Esophagus muscularis mucosa (tissue), 4 donors: ENCODE measurements at places on chromosomes 12 and 14. TPM values are rescaled to one million over a fixed set of nuclear protein-coding genes. Genes with fewer than 3 reads are reported as not detected.
A peak's percentile ranks its signal among the peaks of the same experiment; 100 is the strongest.

DNA sequence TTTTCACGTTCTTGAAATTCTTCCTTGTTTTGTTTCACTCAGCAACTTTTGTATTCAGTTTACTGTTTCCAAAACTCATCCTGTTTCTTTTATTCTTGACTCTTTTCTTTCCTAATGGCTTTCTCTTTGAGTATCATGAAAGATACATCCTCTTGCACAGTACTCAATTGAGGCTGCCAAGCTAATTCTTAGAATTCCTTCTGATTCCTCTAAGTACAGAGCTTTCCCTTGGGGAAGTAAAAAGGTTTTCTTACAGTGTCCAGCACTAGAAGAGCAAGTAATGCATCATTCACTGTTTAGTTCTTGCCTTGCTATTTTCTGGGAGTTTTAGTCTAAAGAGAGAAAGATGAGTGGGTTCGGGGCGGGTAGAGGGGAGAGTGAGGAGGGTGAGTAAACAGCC lies 154.1 kb downstream of the NEDD1 start:
- no peaks in the 10 kb centered on the region for H3K27me3 ChIP-seq
- H3K4me3 ChIP-seq, result no peak overlapping the region
- no peaks in the 10 kb centered on the region for H3K4me1 ChIP-seq
- DNase-seq, result no peak
- H3K36me3 ChIP-seq, result no peaks in the 10 kb centered on the region

PIWIL1 gene
- under 0.01 TPM for total RNA-seq

DNA sequence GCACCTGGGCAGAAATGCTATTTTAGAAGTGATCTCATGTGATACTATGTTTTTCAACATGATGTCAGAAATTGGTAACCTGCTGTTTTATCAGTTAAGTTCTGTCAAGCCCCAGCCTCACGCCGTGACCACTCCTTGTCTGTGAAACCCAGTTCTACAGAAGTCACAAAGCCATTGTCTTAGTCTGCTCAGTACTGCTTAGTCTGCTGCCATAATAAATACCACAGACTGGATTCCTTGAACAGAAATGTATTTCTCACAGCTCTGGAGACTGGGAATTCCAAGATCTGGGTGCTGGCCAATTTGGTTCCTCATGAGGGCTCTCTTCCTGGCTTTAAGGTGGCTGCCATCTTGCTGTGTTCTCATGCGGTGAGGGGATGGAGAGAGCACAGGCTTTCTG lies 176.9 kb downstream of the PRKCH start:
- peaks cover 16% of the 10 kb centered on the region for H3K4me1 ChIP-seq
- H3K4me3 ChIP-seq, result no peak overlapping the region
- H3K27ac ChIP-seq, result no peak overlapping the region
- DNase-seq, result no peak
- no peaks in the 10 kb centered on the region for H3K27me3 ChIP-seq
- no peaks in the 10 kb centered on the region for H3K36me3 ChIP-seq

DNA sequence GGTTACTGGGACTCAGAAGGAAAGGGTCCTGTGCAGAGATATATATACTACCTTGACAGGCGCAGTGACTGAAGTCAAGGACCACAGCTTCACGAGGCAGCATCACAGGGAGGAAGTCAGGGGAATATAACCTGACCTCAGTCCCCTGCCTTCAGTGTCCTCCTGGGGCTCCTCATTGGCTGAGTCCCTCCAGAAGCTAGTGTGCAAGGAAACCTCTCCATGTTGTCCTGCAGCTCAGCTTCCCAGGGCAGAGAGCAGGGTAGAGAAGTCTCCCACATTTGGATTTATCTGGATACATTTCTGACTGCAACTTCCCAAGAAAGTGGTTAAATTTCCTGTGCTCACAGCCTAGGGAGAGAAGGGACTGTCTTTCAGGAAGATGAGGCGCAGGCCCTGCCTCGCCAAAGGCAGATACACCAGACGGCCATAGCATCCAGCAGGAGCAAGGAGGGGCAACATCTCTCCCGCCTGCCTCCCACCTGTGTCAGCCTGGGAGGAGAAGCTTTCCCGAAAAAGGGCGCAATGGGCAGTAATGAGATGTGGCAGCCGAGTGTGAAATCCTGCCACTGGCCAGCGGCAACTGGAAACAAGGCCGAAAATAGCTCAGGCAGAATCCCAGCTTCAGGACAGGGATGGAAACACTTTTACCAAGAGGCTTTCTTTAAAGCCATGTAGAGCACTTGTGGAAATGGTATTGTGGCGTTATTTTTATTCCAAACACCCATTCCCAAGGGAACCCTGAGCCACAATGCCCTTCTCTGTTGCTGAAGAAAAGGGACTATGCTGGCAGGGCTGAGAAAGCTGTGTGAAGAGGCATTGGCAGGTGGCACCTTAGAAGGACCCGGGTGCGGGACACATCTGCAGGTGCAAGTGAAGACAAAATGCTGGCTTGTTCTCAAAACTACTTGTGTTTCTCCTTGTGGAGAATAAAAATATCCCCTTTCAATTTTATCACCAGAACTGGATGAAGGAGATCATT lies 54.9 kb upstream of the HIF1A start:
- no peaks in the 10 kb centered on the region for H3K36me3 ChIP-seq
- peaks cover 17% of the 10 kb centered on the region for H3K4me1 ChIP-seq
- H3K27ac ChIP-seq, result peak overlapping the region; percentile 63
- DNase-seq, result no peak

CHGA gene
- total RNA-seq, result 2.5 TPM

KRT8 gene
- 270 TPM for total RNA-seq

DNA sequence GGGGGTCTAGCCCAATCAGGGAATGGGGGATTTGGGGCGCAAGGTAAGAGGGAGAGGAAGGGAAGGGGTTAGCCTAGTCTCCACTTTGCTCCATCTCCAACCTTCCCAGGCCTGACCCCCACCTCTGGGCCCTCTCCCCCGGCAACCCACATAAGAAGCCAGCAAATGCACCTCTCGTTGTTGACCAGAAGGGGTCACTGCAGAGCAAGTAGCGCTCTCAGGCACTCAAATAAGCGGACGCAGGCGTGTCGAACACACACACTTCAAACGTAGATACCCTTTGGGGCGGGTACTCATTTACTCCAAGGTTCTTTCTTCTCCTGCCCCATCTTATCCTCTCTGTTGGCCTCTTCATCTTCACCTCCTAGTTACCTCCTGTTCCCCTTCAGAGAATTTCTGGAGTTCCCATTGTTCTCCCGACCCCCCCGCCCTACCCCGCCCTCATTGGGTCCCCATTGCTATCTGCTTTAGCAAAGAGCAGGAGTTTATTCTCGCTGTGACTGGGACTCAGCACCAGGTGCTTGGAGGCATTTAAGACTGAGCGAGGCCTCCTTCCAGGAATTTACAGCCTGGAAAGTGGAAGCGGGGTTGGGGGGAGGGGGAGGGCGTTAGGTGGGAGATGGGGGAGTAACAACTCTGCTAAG lies 1.5 kb upstream of the SRRM4 start:
- H3K4me1 ChIP-seq, result peaks cover 21% of the 10 kb centered on the region
- H3K36me3 ChIP-seq, result no peaks in the 10 kb centered on the region
- DNase-seq, result no peak
- peaks cover 75% of the 10 kb centered on the region for H3K27me3 ChIP-seq

DNA sequence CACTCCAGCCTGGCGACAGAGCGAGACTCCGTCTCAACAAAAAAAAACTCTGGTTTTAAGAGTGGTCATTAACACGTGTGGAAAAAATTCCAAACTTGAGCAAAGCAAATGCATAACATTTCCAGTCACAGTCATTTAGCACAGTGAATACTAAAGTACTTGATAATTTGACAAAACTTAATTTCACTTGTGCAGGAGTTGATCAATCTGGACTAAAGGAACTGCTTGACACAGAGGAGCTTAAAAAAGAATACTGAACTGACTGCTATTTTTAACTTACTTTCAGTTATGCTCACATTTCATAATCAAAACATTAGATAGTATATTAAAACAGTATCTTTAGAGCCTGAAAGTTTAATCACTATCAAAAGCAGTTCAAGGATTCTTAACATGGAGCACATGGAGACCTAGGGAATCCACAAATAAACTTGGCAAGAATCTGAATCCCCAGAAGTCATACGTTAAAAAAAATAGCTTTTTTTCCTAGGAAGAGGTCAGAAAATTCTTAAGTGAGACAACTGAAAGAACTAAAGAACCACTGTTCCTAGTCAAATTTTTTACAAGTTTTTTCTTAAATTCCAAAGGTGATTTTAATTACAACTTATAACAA lies 7.4 kb downstream of the UBE2N start:
- H3K36me3 ChIP-seq, result no peaks in the 10 kb centered on the region
- peaks cover 50% of the 10 kb centered on the region for H3K4me1 ChIP-seq
- H3K27ac ChIP-seq, result peak overlapping the region; percentile 68
- H3K4me3 ChIP-seq, result peak overlapping the region; percentile 27
- no peak for DNase-seq

DNA sequence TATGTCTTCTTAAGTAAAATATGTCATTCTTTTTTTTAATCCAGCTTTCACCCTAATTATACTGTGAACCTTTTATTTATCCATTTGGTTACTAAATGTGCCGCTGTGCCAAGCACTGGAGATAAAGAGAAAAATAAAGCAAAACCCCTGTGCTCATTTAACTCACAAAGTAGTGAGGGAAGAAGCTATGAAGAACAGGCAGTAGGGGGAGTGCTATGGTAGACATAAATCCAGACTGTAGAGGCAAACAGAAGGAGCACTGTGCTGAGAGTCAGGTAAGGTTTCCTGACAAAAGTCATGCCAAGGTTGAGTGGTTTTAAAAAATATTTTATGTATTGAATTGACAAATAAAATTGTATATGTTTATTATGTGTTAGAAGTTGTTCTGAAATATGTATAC lies 188.5 kb upstream of the SYT10 start:
- H3K36me3 ChIP-seq, result no peaks in the 10 kb centered on the region
- no peaks in the 10 kb centered on the region for H3K27me3 ChIP-seq
- DNase-seq, result no peak
- no peak overlapping the region for H3K4me3 ChIP-seq

PSEN1 gene
- total RNA-seq, result 39.0 TPM

CABP1 gene
- 1.8 TPM for total RNA-seq

DNA sequence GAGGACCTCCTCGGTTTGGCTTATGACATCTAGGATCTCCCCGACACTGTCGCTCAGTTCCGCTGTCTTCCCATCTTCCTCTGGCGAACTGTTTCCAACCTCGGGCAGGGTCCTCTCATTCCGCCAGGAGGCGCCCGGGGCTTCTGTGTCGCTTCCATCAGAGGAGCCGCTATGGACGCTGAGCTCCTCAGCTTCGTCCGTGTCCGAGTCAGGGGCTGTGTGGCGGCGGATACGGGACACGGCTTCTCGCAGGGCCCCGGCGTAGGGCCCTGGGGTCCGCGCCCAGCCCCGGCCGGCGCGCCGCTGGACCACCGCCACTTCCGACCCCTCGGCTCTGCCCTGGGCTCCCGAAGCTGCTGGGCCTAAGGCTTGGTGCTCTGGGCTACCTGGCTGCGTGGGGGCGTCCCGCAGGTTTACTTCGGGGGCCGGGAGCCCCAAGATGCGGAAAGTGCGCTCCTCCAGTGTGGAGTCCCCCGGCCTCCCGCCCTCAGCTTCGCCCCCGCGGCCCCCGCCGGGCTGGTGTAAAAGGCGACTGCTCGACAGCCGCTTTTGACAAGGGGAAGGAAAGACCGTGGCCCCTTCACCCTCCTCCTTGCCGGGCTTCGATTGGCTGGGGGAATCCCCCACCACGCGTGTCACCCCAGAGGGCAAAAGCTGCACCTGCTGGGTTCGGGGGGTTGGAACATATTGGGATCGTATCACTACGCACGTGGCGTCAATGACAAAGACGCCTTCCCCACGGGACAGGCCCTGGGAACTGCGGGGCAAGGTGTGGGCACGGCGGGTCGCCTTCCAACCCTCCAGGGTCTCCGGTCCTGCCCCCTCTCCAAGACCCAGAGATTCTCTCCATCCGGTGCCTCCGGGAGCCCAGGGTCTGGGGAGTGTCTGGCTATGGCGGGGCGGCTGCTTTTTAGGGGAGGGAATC lies 2.1 kb downstream of the DDN start:
- H3K27me3 ChIP-seq, result peaks cover 65% of the 10 kb centered on the region
- peak; percentile 93 for DNase-seq
- peaks cover 2% of the 10 kb centered on the region for H3K36me3 ChIP-seq
- H3K4me1 ChIP-seq, result peaks cover 57% of the 10 kb centered on the region
- no peak overlapping the region for H3K27ac ChIP-seq

DNA sequence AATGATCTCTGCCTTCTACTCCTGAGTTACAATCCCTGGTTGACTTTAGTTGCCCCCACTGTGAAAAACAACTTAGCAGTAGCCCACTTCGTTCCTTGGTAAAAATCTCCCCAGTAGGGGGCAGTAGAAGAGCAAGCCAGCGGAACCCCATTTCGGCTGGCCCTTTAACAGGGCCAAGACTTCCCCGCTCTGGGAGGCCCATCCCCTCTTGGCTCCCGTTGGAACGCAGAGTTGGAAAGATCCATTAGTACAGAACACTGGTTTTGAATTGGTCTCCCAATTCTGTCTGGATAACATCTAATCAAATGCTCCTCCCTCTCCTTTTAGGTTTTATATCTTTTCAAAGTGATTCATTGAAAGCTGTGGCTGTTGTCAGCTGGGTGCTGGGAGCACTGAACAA lies 1133.3 kb downstream of the BCL11B start:
- no peaks in the 10 kb centered on the region for H3K36me3 ChIP-seq
- no peak overlapping the region for H3K27ac ChIP-seq
- H3K4me3 ChIP-seq, result no peak overlapping the region
- DNase-seq, result peak; percentile 24

- H3K27me3 ChIP-seq, result no peaks in the 10 kb centered on the region
- H3K27ac ChIP-seq, result no peak overlapping the region
- DNase-seq, result no peak
- H3K36me3 ChIP-seq, result no peaks in the 10 kb centered on the region
- H3K4me3 ChIP-seq, result no peak overlapping the region
Measured at GRCh38 chr12:28891126-28891525, 258.0 kb upstream of the FAR2 start.

CLEC2A gene
- not detected for total RNA-seq

GRCh38 chr12:46717868-46718267 lies 107.9 kb downstream of the SLC38A4 start:
- no peaks in the 10 kb centered on the region for H3K4me1 ChIP-seq
- DNase-seq, result no peak
- no peak overlapping the region for H3K4me3 ChIP-seq
- no peaks in the 10 kb centered on the region for H3K27me3 ChIP-seq
- H3K27ac ChIP-seq, result no peak overlapping the region

DNA sequence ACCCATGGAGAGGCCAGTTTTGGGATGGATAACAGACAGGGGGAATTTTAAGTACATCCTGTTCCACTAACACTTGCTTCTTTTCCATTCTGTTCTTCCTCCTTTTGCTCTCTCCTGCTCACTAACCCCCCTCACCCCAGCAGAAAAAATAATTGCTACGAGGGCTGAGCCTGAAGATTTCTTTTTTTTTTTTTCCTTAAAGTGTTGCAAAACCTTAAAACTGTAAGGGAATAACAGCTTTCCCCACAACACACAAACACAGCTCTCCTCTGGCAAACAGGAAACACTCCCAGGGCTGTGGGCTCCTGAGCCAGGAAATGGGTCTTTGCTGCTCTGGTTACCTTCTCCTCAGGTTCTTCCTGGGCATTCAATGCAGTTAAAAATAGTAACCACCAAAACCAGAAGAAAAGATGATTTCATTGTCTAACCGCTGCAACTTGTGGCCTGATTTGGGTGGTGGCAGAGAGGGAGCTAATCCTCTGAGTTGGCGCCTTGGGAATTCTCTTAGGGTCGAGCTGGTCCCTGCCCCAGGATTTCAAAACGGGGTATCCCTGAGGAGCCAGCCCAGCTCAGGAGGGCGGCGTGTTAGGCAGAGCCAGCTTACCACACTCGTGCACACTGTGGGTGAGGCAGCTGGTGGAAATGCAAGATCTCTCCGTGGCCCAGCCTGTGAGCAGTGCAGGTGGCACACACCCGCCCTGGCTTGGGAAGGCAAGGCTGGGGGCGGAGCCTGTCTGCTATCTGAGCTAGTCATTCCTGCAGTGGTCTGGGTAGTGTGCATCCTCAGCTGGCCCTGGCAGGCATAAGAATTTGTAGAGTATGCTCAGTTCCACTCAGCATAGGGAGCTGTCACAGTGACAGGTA lies 17.1 kb upstream of the EMP1 start:
- H3K4me3 ChIP-seq, result peak overlapping the region; percentile 21
- H3K27ac ChIP-seq, result peak overlapping the region; percentile 70
- DNase-seq, result peak; percentile 91
- peaks cover 14% of the 10 kb centered on the region for H3K4me1 ChIP-seq

AKT1 gene
- 162 TPM for total RNA-seq

CCDC60 gene
- total RNA-seq, result not detected
